Activated T-cell treated with anti-CD3 and anti-CD28 coated beads for 48 hours (primary cell): ENCODE measurements at places on chromosomes 11 and 22.

- DNase-seq = peak; percentile 72
These were observed 496 bp downstream of the TMEM9B start for GRCh38 chr11:8963569-8964323.

DNA sequence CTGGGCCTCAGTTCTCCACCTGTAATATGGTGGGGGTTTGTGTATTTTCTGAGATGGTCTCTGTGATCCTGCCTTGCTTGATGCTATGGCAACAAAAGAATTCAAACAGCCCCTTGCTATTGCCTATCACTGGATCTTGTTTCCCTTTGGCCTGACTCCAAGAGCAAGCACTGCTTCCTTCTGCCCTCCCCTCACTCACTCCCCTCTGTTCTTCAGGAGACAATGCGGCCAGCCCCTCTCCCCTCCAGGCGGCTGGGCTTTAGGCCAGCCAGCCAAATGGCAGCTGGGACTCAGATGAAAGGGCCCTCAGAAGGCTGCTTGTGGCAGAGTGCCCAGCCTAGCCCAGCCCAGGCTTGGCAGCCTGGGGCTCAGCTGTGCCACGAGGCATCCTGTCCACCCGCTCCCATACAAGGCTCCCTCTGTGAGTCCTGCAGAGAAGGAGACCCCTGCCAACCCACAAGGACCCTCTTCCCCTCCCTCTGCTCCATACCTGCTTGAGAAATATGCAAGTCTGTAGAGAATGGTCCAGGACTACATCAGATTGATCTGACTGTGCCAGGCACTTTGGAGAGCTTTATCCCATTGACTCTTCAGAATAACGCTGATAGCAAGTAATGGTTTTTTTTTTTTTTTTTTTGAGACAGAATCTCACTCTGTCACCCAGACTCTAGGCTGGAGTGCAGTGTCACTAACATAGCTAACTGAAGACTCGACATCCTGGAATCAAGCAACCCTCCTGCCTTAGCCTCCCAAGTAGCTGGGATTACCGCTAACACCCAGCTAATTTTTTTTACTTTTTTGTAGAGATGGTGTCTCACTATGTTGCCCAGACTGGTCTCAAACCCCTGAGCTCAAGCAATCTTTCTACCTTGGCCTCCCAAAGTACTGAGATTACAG lies 7.6 kb upstream of the KCTD14 start:
- no peak for DNase-seq

DNA sequence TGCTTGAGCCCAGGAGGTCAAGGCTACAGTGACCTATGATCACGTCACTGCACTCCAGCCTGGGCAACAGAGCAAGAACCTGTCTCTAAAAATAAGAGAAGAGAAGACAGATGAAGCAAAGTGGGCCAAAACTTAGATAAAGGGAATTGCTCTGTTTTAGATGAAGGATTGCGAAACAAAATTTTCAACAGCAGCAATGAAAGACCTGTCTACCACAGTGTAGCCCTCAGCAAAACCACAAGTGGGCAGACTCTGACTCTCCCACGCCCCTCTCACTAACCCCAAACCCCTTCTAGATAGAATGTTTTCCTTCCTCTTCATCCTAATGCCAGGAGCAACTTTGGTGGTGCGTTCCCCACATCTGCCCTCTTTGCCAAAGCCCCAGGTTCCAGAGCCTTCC lies 105.6 kb upstream of the ALDH3B2 start:
- no peak for DNase-seq

DNA sequence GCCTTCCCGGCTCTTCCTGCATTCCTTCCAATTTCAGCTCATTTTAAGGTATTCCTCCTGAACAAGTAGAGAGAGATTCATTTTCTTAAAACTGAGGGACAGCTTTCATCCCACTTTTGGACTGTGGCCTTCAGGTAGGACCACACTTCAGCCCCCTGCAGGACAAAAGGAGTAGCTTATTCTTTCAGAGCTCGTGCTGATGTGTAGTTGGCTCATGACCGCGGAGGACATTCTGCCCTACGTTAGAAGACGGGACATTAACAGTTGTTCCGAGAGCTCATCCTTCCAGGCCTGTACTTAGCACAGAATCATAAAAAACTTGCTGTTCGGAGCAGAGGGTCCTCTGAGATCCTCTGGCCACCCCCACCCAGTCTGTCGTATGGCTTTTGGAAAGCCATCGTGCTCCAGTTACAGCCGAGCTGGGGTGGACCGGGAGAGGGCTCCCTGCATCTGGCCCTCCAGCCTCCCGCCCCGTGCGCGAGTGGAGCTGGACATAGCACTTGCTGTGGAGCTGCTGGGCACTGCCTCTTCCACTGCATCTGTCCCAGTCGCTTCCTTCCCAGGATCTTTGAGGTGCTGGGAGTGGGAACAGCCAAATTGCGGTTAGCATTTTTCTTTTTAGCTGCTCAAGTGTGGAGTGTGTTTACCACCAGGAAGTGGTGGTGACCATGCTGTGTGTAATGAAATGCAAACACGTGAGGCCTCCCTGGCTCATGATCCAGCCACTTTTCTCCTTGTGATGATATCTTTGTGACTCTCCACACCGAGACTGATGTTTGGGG lies 250.3 kb downstream of the TBC1D22A start:
- DNase-seq = no peak

DNA sequence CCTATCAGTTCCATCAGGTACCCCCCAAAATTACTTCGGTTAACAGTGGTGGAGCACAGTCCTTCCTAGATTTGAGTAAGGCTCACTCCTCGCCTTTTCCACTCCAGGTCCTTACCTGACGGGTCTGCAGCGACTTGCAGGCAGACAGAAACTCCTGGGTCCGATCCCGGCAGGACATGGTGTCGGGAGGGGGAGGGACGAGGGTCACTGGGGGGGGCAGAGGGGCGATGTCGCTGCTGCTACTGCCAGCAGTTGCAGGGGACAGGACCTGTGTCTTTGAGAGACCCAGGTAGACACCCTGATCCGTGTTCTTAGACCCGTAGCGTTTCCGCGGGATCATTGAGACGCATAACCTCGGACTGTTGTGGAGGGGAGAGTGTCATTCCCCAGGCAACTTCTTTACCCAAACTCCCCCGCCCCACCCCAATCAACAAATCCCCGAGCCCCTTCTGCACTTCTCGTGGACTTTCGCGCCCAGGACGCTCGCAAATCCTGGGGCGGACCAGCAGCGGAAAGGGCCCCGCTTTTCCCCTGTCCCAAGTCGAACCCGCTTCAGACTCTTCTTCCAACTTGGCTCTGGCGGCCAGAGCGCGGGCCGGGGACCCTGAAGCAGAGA lies 839 bp downstream of the STX5 start:
- no peak for DNase-seq

DNA sequence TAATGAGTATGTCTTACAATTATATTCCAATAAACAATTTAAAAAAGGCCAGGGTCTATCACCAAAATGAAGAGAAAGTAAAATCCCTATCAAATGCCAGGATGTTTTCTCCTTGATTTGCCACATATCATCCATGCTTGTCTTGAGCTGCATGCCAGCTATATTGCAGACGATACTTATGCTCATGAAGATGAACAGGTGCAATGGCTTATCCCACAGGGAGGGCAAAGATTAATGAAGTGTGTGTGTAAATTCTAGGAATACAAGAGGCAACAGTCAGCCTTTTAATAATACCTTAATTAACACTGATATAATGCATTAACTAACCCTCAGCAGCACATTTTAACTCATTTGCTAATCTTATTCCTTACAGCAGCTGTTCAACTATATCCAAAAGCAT lies 850.5 kb downstream of the KCNA4 start:
- DNase-seq = no peak

DNA sequence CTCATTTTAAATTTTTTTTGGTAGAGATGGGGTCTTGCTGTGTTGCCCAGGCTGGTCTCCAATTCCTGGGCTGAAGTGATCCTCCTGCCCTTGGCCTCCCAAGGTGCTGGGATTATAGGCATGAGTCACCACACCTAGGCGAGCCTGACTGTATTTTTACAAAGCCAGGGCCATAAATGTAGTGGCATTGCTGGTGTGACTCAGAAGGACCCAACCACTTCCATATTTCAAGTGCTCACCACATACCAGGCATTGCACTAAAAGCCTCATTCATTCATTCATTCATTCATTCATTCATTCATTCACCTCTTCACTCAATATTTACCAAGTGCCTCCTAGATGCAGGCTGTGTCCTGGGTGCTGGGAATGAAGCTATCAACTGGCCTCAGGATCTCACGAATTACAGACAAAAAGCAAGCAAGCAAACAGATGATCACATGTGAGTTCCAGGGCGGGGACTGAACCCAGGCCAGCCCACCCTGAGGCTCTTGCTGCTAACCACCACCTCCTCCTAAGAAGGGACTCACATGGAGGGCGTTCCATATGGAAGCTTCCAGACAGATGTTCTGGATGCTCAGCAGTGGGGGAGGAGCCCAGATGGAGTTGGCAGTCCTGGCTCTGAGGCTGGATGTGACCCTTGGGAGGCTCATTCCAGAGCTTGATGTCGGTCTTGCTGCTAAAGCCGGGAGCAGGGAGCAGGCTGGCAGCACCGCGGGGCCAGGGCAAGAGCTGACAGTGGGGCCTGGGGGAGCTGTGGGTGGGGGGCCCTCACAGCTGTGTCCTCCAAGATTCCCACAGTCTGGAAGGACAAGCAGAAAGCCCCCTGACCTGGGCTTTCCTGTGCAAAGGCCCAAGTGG lies 158.8 kb downstream of the CTTN start:
- DNase-seq = no peak

DNA sequence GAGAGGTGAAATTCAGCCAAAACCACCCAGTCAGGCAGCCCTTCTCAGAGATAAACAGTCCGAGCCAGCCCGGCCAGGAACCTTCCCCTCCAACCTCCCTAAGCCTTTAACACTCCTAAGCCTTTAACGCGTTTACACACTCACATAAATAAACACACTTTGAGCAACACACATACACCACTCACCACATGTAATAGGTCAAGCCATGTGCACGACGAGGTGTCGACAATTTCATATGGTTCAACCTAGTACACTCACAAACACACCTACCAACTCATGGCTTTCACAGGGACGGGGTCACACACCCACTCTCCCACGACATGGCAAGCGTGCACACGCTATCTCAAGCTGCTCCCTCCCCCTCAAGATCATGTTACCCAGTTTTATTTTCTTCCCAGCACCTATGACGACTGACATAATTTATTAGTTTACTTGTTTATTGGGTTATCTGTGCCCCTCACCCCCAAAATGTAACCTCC lies 15.5 kb downstream of the SLC43A1 start:
- no peak for DNase-seq

- no peak for DNase-seq
These were observed 29.2 kb upstream of the PDE2A start for GRCh38 chr11:72703267-72704008.

DNA sequence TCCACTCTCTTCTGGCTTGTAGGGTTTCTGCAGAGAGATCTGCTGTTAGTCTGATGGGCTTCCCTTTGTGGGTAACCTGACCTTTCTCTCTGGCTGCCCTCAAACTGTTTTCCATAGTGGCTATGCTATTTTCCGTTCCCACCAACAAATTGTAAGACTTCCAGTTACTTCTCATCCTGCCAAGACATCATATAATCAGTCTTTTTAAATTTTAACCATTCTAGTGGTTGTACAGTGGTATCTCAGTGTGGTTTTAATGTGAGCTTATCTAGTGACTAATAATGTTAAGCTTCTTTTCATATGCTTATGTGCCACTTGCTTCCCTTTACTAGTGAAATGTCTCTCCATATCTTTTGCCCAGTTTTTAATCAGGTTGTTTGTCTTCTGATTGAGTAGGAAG lies 13.6 kb upstream of the TRIM29 start:
- DNase-seq = no peak

GRCh38 chr11:119650251-119650650 lies 78.7 kb downstream of the NECTIN1 start:
- DNase-seq = no peak

DNA sequence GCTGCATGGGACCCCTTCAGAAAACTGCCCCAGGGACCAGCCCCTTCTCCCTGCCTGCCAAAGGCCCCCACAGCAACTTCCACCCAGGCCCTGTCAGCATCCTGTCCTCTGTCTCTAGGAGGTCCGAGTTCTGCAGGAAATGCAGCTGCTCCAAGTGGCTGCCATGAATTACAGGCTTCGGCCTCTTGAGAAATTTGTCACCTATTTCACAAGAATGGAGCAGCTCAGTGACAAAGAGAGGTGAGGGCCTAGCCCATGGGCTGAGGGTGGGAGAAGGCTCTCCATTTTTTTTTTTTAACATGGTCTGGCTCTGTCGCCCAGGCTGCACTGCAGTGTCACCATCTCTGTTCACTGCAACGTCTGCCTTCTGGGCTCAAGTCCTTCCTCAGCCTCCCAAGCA lies 7.3 kb downstream of the RGL4 start:
- no peak for DNase-seq

- no peak for DNase-seq
These were observed 113.6 kb downstream of the BARX2 start for GRCh38 chr11:129489249-129489648.

DNA sequence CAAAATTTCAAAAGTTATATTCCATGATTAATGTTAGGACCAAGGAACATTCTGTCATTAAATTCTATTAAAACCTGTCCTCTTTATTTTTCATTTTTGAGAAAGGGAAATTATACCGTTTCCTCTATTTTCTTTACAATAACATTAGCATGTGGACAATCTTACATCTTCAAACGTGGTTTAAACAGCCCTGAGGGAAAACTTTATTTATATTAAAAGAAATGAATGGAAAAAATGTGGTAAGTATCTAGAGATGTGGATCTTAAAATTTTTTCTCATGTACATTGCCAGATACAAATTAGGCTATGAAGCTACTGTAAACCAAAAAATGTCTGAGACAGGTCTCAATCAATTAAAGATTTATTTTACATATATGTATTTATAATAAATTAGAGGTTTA lies 18.9 kb upstream of the FIBIN start:
- DNase-seq = no peak

DNA sequence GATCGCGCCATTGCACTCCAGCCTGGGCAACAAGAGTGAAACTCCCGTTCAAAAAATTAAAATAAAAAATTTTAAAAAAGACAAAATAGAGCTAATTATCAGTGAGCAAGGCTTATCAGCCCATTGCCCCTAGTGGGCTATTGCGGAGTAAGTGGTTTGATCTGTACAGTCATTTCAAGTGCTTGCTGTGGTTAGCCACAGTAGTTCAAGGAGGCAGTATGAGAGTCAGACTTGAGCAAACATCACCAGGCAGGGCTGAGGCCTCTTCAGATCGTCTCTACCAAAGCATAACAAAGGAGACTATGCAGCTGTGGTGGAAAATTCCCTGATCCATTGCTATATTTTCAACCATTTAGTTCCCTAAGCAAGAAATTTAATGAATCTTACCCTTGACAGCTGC lies 4.3 kb upstream of the SBF2 start:
- no peak for DNase-seq

DNA sequence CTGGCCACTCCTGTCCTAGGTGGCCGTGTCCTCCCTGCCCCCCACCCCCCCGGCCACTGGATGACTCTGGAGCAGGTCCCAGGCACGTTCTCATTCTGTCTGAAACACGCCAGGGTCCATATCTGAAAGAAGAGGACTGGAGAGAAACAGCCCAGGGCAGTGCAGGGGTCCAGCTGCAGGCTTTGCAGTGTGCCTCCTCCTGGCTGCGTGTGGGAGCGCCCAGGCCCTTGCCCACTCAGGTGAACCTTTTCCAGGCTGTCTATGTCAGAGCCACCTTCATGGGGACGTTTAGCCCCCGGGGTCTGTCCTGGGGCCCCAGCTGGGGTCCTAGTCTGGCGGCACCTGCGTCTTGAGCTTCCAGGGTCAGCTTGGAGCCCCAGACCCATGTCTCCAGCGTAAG lies 15.6 kb downstream of the GRAMD4 start:
- DNase-seq = no peak

- DNase-seq = no peak
These were observed 52.2 kb downstream of the JAM3 start for GRCh38 chr11:134120921-134121526.
